Stimulated activated CD8-positive, alpha-beta memory T cell treated with anti-CD3 and anti-CD28 coated beads, Interleukin-2, amount 100 ng/mL, for 1 hour (primary cell): ENCODE measurements at places on chromosomes 4 and X.

DNA sequence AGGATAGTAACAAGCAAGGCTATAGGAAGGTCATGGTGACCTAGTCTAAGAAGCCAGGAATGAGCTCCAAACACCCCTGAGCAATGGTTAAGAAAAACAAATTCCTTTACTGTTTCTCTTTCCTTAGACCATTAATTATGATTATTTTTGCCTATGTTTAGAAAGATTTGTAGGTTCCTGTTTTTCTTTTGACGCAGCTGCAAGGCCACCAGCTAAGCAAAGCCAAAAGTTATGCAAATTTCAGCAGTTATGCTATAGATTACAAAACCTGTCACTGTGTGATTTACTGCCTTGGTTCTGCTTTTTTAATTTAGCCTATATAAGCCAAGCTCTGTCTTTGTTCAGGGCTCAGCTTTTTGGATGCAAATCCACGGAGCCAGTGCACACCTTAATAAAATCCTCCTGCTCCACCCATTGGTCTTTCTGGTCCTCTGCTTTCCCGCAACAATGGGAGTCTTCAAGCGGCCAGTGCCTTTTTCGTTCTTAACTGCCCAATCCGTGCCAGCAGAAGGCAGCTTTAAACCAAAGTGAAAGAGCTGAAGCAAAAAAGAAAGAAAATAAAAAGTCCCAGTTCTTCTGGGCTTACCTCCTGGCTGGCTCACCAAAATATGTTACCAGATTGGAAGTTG, 1.4 kb upstream of the CEP135 start:
- DNase-seq: no peak

- DNase-seq: no peak
Observed at GRCh38 chr4:176499518-176499917, 179.8 kb downstream of the SPCS3 start.

- no peak for DNase-seq
Observed at GRCh38 chr4:11287055-11287454, 141.6 kb downstream of the HS3ST1 start.

- DNase-seq: no peak
Observed at GRCh38 chrX:24276015-24276414, 37.9 kb downstream of the SUPT20HL2 start.

DNA sequence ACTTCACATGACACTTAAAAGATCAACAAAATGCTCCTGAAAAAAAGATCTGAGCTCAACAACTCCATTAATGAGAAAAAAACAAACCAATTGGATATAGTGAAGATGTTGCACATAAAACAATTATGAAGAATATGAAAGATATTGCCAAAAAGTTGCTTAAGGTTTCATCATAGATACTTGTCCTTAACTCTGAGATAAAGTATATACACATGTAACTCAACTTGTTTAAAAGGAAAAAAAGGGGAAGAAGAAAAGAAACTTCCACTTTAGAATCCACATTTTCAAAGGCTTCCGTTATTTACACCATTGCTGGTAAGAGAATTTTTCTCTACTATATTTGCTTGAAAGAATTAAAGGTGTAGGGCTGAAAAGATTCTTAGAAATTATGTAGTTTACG, 2.7 kb downstream of the AFAP1 start:
- DNase-seq: no peak

DNA sequence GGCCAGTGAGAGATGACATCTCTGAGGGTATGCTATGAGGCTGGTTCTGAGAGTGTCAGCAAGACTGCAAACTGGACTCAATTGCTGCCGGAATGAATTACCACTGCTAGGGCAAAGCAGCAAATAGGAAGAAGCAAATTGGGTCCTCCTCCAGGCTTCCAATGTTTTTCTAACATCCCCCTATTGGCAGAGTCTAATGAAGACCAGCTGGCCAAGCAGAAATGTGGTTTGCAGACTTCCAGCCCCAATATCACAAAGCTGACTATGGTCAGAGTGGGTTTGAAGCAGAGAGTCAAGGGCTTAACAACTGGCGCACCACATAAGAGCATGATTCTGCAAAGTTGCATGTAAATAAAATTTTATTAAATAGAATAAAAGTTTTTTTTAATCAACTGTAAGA, 225.4 kb upstream of the GLRA2 start:
- no peak for DNase-seq

DNA sequence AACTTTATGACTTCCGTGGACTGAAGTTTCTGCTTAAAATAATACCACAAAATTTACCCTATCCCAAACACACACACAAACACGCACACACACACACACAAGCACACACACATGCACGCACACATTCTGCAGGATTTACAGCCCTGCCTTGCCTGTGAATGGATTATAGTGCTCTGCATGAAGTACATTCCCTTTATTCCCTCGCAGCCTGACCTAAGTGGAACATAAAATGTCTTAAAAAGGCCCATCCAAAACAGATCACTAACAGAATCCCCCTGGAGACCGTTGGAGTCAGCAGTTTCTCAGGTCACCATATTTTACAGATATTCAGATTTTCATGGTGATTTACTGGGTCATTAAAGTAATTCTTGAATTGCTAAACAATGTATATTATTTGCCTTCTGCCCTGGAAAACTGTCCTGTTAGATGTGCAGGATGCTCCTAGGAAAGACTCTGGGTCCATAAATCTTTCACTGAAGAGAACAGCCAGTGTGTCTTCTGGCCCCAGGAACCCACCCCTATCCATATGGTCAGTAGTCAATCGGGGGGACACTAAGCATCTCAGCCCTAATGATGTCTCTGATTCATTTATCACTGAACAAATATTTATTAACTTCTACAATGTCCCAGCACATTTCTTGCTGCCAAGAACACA, 587.7 kb upstream of the BOD1L1 start:
- no peak for DNase-seq

- DNase-seq: no peak
Observed at GRCh38 chr4:169107528-169107927, 97.5 kb upstream of the CBR4 start.

DNA sequence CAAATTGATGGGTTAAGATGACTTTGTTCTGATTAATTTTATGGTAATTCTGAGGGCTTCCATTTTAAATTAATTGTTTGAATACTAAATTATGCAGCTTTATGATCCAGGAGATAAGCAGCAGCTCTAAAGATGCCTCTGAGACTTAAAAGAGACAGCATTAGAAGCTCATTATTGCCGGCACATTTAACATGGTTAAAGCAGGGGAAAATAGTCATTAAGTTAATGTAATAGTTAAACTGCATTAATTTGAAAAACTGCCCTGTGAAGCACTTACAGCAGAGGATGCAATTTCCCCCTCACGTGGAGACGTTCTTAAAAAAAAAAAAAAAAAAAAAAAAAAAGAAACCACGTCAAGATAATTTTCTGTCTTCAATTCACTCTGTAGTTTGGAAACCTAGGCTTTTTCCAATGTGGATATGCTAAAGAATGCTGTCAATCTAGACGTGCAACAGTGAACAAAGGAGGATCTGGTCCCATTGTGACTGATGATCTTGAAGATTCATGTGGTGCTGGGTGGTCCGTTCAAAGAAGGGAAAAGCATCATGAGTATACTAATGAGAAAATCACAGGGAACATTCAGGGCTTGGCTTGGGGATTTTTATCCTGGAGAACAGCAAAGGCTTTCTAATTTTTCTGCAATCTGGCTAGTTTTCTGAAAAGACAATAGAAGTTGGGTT, 440.6 kb upstream of the HS3ST1 start:
- DNase-seq: no peak

- DNase-seq: no peak
Observed at GRCh38 chr4:147787204-147787603, 55.3 kb downstream of the ARHGAP10 start.

DNA sequence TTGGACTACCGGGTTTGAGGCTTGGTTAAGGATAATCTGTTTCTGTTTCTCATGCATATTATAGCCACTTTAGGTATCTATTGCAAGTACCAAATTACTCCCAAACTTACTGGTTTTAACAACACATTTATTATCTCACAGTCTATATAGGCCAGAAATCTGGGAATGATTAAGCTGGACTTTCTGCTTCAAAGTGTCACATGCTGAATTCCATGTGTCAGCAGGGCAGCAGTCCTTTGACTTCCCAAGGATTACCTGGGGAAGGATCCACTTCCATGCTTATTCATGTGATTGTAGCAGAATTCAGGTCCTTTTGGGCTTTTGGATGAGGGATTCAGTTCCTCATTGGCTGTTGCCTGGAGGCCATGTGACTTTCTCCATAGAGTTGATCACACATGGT, 349.0 kb upstream of the TRAM1L1 start:
- no peak for DNase-seq

GRCh38 chrX:110182362-110182761, 135.5 kb downstream of the AMMECR1 start:
- DNase-seq: no peak

DNA sequence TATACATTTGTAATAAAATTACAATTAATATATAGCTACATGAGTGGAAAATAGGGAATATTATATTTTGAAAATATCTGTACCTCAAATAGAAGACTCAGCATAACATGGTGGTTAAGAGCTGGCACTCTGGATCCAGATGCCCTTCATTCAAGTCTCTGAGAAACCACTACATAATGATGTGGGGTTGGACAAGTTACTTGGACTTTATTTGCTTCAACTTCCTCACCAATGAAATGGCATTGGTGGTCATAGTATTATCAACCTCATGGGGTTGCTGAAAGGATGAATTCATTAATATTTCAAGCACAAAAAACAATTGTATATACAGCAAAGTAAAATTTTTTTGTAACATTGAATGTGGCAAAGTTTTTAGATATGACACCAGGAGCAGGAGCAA, 46.4 kb upstream of the UGT2B7 start:
- DNase-seq: no peak

GRCh38 chr4:180973894-180974293, 1269.3 kb upstream of the TENM3 start:
- no peak for DNase-seq

DNA sequence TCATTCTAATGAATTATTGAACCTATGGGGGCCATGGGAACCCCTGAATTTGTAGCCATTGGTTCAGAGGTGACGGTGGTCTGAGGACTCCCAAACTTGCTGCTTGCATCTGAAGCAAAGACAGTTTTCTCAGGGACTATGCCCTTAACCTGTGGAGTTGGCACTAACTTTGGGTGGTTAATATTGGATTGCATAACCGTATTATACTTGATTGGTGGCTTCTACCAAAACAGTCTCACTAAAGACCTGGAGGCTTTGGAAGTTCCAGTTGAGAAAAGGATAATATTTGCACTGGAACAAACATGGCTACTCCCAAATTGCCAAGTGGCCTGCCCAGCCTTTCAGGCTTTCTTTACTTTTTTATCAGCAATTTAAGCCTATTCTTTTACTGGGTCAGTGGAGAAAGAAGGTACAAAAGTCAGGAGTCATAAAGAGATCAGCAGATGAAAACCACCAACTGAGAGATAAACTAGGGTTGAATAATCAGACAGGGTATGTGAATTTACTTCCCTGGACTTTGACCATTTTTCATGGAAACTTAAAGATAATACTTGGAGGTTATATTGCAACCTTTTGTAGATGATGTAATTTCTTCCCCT, 7.9 kb upstream of the KLHL8 start:
- DNase-seq: no peak

- no peak for DNase-seq
Observed at GRCh38 chr4:578451-579443, 2.7 kb upstream of the TMEM271 start.

GRCh38 chrX:118632862-118633261, 94.5 kb upstream of the IL13RA1 start:
- DNase-seq: no peak

DNA sequence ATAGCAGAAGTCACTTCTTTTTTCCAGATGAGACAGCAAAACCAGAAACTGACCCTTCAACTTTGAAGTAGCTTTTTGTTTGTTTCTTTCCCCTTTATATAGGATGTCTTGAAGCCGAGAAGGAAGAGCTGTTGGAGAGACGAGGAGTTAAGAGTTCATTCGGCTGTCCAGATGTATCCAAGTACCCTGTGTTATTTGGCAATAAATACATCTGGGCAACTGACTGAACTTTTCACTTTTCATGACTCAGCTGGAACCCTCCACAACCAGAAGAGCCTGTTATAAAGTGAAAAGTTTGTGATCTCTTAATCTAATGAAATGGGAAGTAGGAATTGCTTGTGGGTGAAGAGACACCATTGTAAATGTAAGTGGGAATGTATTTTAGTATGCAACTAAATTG, 131.2 kb downstream of the HTR2C start:
- no peak for DNase-seq

GRCh38 chr4:112057470-112057869, 87.8 kb upstream of the FAM241A start:
- no peak for DNase-seq

DNA sequence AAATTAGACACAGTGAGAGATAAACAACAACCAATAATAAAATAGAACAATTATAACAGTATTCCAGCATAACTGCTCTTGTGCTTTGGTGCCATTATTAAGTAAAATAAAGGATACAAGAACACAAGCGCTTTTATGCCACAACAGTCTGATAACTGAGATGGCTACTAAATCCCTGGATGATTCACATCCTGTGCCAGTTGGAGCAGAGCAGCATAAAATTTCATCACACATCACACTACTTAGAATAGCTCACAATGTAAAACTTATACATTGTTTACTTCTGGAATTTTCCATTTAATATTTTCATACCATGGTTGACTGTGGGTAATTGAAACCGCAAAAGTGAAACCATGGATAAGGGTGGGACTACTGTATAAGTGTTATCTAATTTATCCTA, 399.9 kb upstream of the CNKSR2 start:
- no peak for DNase-seq

DNA sequence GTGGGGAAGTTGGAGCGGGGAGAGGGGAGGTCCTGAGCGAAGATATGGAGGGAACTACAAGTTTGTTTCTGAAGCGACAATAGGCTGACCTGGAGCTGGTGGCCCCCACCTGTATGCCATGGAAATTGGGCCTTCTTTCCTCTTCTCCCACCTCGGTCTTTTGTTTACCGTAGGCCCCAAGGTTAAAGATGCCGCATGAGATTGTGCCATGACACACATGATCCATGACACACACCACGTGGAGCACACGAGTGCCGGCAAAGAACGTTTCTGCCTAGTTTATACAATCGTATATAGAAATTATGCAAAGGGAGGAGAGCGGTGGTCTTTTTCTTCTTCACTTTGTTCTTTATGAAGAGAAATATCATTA, 408 bp downstream of the TMEM33 start:
- no peak for DNase-seq

GRCh38 chr4:2085496-2085901, 26.4 kb downstream of the NAT8L start:
- no peak for DNase-seq

- no peak for DNase-seq
Observed at GRCh38 chr4:89860971-89861370, 24.0 kb upstream of the SNCA start.

- no peak for DNase-seq
Observed at GRCh38 chr4:88771883-88772450, 74.3 kb upstream of the NAP1L5 start.

DNA sequence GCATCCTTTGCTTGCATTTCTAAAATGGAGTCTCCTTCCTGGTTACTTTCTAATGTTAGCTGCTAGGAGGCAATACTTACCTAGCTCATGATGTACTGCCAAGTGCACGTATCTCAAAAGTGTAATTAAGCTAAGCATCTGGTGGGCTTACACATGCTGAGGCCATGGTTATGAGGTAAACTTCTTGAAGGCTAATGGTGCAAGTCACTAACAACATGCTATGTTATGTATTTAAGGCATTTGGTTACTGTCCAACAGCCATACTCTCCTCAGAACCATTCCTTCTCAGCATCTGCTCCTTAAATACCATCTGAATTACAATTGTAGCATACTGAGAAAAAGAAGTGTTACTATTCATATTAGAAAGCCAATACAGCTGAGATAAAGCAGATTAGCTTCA, 318.6 kb upstream of the BMP3 start:
- no peak for DNase-seq
